ELR (cell line): ENCODE measurements at places on chromosomes 3 and 15.

- no peak for DNase-seq
Observed at GRCh38 chr3:52145736-52146110, 8.5 kb downstream of the POC1A start.

DNA sequence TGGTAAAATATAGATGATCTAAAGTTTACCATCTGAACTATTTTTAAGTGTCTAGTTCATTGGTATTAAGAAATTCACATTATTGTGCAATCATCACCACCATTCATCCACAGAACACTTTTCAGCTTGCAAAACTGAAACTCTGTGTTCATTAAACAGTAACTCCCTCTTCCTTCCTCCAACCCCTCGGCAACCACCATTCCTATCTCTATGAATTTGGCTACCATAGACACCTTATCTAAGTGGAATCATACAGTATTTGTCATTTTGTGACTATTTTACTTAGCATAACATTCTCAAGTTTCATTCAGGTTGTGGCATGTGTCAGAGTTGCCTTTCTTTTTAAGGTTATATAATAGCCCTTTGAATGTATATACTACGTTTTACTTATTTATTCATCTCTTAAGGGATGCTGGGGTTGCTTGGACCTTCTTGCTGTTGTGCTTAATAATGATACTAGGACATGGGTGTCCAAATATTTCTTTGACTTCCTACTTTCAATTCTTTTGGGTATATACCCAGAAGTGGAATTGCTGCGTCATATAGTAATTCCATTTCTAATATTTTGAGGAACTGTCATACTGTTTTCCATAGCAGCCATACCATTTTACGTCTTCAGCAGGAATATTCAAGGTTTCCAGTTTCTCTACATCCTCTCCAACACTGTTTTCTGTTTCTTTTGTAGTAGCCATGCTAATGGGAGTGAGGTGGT, 20.9 kb downstream of the KAT2B start:
- DNase-seq: no peak

- DNase-seq: no peak
Observed at GRCh38 chr3:170111147-170111771, 70.3 kb downstream of the PHC3 start.

GRCh38 chr3:111311709-111312235, 230.2 kb upstream of the CD96 start:
- no peak for DNase-seq

DNA sequence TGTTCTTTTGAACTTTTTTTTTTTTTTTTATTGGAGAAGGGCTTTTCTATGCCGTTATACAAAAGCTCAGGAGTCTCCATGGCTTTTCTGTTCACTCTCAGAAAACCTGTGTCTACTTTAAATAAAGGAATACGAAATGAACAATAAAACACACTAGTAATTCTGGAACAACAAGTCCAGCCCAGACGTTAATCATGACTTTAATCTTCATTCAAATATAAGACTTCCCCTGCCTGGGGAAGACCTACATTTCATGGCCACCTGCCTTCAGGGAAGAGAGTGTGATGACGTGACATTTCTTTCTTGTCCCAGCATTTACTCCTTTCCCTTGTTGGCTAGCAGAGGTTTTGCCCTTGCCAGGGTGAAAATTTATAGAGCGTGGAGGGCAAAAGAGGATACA, 564.5 kb downstream of the PDCD6IP start:
- DNase-seq: no peak

DNA sequence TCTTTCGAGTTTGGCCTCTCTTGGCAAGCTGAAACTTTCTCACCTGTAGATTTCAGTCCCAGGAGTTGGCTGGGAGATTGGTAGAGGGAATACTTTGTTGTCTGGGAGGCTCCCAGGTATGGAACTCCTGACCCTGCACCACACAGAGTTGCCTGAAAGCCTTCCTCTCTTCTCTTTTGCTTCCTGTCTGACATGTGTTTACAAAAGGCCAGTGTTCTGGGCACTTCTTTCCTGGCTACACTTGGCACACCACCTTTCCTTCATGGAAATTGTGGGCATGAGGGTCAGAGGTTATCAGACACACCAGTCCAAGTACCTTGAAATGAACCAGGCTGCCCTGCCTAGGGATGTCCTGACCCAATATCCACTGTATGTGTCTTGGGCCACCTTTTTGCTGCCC, 123.7 kb downstream of the ABHD5 start:
- DNase-seq: no peak

DNA sequence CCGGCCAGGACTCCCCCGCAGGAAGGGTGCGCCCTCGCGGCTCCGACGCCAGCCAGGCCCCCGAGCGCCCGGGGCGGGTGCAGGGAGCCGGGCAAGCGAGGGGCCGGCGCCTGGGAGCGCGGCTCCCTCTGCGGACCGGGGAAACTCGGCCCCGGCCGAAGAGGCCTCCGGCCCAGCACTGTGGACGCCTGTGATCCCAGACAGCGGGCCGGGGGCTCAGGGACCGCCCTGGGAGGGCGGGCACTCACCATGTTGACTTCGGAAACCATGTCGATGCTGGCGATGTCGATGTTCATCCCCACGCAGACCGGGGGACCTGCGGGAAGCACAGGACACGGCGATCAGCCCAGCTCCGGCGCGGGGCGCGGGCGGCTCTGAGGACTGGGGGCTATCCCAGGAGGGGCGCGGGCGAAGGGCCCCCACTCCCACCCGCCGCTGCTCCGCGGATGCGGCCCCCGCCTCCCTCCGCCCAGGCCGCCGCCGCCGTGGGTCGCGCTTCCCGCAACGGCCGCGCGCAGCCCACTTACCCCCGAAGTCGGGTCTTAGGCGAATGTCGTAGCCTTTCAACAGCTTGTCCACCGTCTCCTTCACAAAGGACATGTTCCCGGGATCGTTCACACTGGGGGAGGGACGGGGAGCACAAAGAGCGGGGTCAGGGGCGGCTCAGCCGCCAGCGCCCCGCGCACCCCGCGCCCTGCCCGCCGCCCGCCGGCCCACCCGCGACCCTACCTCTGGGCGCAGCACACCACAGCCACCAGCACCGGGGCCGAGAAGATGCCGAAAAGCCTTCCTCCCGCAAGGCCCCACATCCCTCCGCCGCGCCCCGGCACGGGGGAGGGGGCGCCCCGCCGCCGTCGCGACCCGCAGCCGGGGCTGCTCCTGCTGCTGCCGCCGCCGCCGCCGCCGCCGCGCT, at the start of gene GABRB3:
GABRB3 (minus strand) TSS at position 913 of the 913 bp plus-strand sequence.
- DNase-seq: no peak

- DNase-seq: no peak
Observed at GRCh38 chr15:80735344-80735743, 40.2 kb downstream of the ABHD17C start.

GRCh38 chr15:100930306-100930848, 11.2 kb downstream of the LRRK1 start:
- no peak for DNase-seq

DNA sequence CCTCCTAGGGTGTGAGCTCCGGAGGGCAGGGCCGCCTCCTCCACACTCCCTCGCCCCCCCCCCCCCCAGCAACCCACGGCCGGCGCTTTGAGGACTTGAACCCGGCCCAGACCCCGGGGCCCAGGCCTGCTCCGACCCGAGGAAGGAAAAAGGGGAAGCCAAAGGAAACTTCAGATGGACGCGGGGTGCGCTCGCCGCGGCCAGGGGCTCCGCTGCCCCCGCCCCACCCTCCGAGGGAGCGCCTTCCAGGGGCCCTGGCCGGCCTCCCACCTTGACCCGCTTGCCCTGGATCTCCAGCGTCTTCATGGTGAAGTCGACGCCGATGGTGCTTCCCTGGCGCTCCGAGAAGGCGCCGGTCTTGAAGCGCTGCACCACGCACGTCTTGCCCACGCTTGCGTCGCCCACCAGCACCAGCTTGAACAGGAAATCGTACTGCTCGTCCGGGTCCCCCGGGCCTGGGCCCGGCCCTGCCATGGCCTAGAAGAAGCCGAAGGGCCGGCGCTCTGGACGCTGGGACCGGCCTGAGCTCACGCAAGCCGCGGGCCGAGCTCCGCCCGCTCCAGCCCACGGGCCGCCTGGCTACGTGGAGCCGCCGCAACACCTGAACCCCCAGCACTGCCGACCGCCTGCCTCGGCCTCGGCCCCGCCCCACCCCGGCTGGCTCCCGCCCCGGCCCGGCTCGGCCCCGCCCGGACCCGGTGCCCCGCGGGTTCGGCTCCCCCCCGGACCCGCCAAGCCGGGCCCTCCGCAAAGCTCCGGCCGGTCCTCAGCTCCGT, 400 bp downstream of the RAB43 start:
- DNase-seq: peak; percentile 57
